Inflammatory macrophage treated with lipopolysaccharide for 4 hours (primary cell): ENCODE measurements at places on chromosomes 1 and 21.

- no peak for DNase-seq
These were observed 8.8 kb upstream of the HES5 start for GRCh38 chr1:2538872-2539271.

DNA sequence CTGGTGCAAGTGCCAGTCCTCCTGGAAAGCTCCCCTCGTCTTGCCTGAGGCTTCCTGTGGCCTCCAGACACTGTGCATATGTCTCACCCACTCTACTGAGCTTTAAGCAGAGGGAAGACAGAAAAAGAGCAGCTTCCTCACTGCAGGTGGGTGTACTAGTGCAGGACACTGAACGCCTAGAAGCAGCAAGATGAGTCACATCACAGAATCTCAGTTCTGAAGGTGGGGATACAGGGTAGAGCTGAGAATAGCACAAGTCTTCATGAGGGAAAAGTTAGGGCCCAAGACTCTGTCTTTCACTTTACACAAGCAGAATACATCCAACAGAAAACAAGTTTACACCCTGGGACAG is 37.4 kb downstream of the PCAT6 start:
- no peak for DNase-seq

- no peak for DNase-seq
These were observed 11.6 kb downstream of the KCNK1 start for GRCh38 chr1:233625510-233625981.

DNA sequence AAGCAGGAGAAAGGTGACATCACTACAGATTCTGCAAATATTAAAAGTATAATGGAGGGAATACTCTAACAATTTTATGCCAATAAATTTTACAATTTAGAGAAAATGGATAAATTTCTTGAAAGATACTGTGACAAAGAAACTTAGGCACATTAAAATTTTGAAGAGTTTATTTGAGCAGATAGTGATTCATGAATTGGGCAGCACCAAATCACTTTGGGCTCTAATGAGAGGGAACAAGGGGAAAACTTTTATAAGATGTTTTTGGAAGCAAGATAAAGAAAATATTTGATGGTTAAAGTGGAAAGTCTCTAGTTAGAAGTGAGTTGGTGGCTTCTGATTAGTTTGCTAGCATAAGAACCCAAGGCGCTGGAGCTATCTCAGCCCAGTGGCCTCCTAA is 55.2 kb upstream of the FMN2 start:
- DNase-seq, result no peak

DNA sequence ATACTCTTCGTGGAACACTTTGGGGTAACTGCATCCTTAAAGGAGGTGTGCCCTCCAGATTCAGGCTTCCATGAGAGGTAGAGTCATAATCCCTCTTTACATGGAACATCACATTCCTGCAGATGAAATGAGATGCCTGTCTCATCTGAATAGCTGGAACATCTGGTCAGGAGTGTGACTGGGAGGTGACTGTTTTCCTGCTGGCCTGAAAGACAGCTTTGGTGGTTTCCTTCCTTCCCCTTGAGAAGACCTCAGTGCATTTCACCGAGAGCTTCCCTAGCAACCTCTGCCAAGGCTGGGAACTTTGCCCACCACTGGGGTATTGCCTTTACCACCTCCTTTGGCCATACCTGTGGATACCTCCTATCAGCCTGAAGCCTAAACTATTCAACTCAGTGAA is 46.7 kb upstream of the GUCA2A start:
- no peak for DNase-seq

DNA sequence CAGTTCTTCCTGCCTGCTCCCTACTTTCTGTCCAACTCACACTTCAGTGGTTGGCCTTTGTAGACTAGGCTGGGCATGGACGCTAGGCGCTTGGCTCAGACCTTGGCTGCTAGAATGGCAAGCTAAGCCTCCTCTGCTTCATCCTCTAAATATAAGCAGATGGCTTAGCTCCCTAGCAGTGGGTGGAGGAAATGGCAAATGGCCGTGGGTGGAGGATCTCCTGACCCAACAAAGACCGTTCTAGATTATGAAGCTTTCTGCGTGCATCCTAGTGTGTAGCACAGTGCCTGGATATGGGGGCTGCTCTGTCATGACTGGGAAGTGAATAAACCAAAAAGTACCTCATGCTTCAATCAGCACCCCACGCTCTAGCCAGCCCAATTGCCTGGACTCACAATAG is 10.4 kb upstream of the ETV3L start:
- peak; percentile 89 for DNase-seq

- no peak for DNase-seq
These were observed 2.7 kb downstream of the CCDC24 start for GRCh38 chr1:43994071-43994470.

DNA sequence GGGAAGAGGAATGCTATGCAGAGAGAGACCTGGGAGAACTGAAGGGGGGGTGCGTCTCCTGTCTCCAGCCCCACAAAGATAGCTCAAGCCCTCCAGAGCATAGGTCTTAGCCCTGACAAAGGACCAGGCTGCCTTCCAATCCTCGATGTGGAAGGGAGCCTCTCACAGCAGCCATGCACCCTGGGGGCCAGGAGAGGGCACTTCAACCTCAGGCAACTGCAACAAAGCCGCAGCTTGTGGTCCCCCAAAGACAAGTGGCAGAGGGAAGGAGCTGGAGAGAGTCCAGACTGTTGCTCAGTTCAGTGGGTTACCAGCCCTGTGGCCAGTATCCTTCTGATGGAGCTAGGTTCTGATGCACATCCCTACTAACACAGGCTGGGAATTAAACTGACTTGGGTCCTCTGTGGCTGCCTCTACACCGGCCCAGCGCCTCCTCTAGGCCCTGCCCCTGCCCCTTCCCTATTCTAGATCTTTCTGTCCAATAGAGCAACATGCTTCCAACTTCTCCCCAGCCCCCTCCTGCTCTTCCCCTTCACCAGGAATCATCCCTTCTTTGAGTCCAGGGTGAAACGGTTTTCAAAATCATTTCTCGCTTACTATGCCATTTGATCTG is 100.7 kb upstream of the SPATA6 start:
- DNase-seq, result peak; percentile 6

- no peak for DNase-seq
These were observed 68.6 kb downstream of the SPAG17 start for GRCh38 chr1:118116401-118116800.

- no peak for DNase-seq
These were observed 67.4 kb downstream of the TNFSF4 start for GRCh38 chr1:173139706-173140105.

DNA sequence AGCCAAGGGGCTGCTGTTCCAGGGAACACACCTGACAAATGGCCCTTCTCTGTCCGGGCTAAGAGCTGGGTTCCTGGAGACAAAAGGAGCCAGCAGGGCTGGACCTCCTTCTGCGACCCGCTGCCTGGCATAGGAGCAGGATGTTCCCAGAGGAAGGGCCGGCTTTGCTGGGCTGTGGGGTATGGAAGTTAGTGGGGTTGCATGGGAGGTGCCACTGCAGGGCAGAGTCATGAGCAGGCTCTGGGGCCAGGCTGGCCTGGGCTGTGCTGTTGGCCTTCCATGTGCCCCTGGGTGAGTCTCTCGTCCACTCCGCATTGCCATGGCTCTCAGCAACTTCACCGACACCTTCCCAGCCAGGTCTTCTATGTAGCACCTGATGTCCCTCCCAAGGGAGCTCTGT is 507.6 kb downstream of the PTPRU start:
- DNase-seq, result no peak

DNA sequence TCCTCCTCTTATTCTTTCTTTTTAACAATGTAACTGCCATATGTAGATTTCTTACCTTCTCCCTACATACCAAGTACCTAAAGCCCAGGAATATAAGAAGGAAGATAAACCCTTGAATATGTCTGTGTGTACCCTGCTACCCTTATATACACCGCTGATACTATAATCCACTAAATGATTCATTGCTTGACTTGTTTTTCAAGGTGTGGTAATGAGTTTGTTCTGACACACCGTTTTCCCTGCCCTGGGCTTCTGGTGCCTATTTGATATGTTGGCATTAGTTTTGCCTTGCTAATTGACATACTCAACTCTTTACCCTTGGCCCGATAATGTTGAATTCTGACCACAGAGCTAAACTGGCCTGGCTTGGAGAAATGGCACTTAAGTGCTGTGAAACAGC is 64.3 kb downstream of the IL23R start:
- no peak for DNase-seq

DNA sequence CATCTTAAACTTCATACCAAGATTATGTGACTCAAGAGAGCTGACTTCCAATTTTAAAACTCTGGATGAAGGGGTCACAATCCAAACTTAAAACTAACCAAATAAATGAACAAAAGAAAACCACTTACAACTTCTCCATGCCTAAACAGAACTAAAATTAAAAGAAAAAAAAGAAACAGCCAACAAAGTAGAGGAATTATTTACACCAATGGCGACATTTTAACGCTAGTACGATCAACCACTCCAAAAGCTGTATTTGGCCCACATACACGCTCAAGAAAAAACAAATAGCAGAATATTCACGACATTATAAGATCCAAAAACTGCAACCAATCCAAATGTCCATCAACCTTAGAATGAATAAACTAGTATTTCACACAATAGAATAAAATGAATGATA is 42.4 kb downstream of the ENAH start:
- no peak for DNase-seq
